Neural cell (in vitro differentiated cells): ENCODE measurements at places on chromosomes 3 and 15. TPM values are rescaled to one million over a fixed set of nuclear protein-coding genes. Genes with fewer than 3 reads are reported as not detected.

The RBPMS2 gene
- not detected in 2 replicates for polyA plus RNA-seq

The RPL14 gene
- polyA plus RNA-seq = 273 and 288 TPM in 2 replicates

The LDHAL6B gene
- polyA plus RNA-seq = not detected in 2 replicates

The SAMMSON gene
- polyA plus RNA-seq = not detected in 2 replicates

The TMIE gene
- not detected in 2 replicates for polyA plus RNA-seq

The BLM gene
- polyA plus RNA-seq = 2.2 and 4.5 TPM in 2 replicates

The PRKCD gene
- not detected in 2 replicates for polyA plus RNA-seq

The CHRD gene
- 2.9 and 4.8 TPM in 2 replicates for polyA plus RNA-seq

The AKAP13 gene
- polyA plus RNA-seq = 9.1 and 10.0 TPM in 2 replicates

The PEX11A gene
- 13.6 and 18.1 TPM in 2 replicates for polyA plus RNA-seq

The ISLR gene
- polyA plus RNA-seq = not detected in 2 replicates

The PRC1 gene
- polyA plus RNA-seq = 17.8 and 18.2 TPM in 2 replicates

The ALS2CL gene
- 0.11 and 0.52 TPM in 2 replicates for polyA plus RNA-seq

The CCDC33 gene
- polyA plus RNA-seq = 1.4 TPM in 2 replicates

The SHF gene
- 41.5 and 50.6 TPM in 2 replicates for polyA plus RNA-seq

The LRRIQ4 gene
- polyA plus RNA-seq = not detected in 2 replicates

The NME9 gene
- 17.4 and 40.3 TPM in 2 replicates for polyA plus RNA-seq

The INAFM2 gene
- polyA plus RNA-seq = 14.8 and 15.7 TPM in 2 replicates

The KBTBD13 gene
- polyA plus RNA-seq = not detected in 2 replicates

The RPS17 gene
- polyA plus RNA-seq = 2,425 and 2,561 TPM in 2 replicates

The TLR9 gene
- polyA plus RNA-seq = not detected in 2 replicates

The GPR171 gene
- not detected in 2 replicates for polyA plus RNA-seq

The ABI3BP gene
- polyA plus RNA-seq = 0.10 TPM in 1 of 2 replicates, not detected in the other

The DISP2 gene
- polyA plus RNA-seq = 5.0 and 26.0 TPM in 2 replicates

The HHLA2 gene
- polyA plus RNA-seq = not detected in 2 replicates

The IGSF10 gene
- polyA plus RNA-seq = not detected in 2 replicates

The MST1R gene
- polyA plus RNA-seq = 2.0 and 4.2 TPM in 2 replicates

The CEP97 gene
- polyA plus RNA-seq = 45.2 and 52.9 TPM in 2 replicates

The ZCWPW2 gene
- 0.48 and 1.0 TPM in 2 replicates for polyA plus RNA-seq

The COL6A5 gene
- polyA plus RNA-seq = not detected in 2 replicates

The ACAN gene
- polyA plus RNA-seq = not detected in 2 replicates

The CYP1A2 gene
- not detected in 2 replicates for polyA plus RNA-seq

The RGMA gene
- 9.5 and 16.6 TPM in 2 replicates for polyA plus RNA-seq

The ARPIN gene
- polyA plus RNA-seq = 2.7 and 3.5 TPM in 2 replicates

The HCLS1 gene
- polyA plus RNA-seq = 0.25 and 0.28 TPM in 2 replicates

The RPUSD2 gene
- 8.1 and 13.2 TPM in 2 replicates for polyA plus RNA-seq

The LIPH gene
- 0.05 TPM in 1 of 2 replicates, not detected in the other for polyA plus RNA-seq

The CLDN18 gene
- not detected in 2 replicates for polyA plus RNA-seq

The WDR93 gene
- polyA plus RNA-seq = 0.41 TPM in 1 of 2 replicates, not detected in the other

The C3orf62 gene
- polyA plus RNA-seq = 15.6 and 18.0 TPM in 2 replicates

The SI gene
- polyA plus RNA-seq = not detected in 2 replicates

The RARRES1 gene
- not detected in 2 replicates for polyA plus RNA-seq

The TUSC7 gene
- not detected in 2 replicates for polyA plus RNA-seq

The TMC3 gene
- polyA plus RNA-seq = not detected in 2 replicates

The FAM174B gene
- 7.0 and 20.1 TPM in 2 replicates for polyA plus RNA-seq

The FAIM gene
- 1.1 and 3.1 TPM in 2 replicates for polyA plus RNA-seq

The FOXL2 gene
- not detected in 2 replicates for polyA plus RNA-seq

The CKMT1B gene
- polyA plus RNA-seq = 23.2 and 29.8 TPM in 2 replicates

The CFAP44 gene
- polyA plus RNA-seq = 4.3 and 7.3 TPM in 2 replicates

The CHAC1 gene
- polyA plus RNA-seq = 3.6 and 7.0 TPM in 2 replicates
